ENCODE measurements at places on chromosomes 5 and 9.

DNA sequence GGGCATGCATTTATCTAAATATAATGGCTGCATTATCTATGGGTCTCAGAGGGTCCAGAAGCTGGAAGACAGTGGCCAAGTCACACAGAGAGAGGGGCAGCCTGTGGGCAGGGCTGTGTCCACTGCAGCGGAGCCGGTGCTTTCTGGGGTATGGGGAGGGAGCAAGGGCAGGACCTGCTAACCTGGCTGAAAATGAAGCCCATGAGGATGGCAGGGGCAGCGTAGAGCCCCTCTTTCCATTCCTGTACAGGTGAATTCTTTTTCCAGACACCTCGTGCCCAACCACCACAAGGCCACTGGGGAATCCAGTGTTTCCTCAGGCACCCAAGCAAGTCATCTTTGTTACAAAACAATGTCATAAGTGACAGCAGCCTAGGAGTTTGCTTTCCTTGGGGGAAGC, 305.9 kb upstream of the IRX4 start:
- DNase-seq: no peak

GRCh38 chr5:114250536-114250935, 111.3 kb upstream of the KCNN2 start:
- DNase-seq: no peak

DNA sequence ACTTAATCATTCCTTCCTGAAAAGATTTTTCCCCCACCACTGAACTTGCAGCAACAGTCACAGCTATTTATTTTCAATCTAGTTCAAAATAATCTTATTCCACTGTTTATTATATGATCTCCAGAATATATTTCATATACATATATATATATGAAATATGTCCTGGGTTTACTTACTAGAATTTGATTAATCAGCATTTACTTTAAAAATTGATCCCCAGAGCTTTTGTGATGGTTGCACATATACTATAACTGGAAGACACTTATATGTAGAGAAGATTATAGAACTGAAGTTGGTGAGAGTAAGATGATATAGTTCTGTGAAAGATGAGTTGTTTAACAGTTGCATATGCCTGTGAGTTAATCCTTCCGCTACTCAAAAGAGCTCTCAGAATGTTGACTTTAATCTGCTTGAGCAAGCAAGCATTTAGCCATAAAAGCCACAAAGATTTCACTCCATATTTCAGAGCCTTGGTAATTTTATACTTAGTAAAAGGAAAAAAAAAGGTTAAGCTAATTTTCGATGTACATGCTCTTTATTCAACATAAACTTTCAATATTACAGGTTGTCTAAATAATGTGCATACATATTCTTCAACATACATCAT, 399.3 kb upstream of the CDH9 start:
- no peak for DNase-seq

DNA sequence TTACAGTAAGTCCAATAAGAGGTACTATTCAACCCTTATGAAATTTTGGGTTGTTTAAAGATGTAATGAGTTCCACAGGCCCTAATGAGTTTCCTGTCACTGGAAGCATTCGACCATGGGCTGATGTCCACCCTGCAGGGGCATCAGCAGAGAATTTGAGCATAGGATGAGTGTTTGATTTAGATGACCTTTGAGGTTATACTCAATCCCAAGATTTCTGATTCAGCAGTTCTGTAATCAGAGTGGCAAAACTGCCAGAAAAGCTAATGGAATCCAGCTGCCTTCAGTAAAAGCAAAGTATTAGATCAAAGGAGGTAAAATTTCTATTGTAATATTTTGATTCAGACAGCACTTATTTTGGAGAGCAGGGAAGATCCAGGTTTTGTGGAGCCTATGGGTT, 68.3 kb downstream of the COX7C start:
- no peak for DNase-seq

DNA sequence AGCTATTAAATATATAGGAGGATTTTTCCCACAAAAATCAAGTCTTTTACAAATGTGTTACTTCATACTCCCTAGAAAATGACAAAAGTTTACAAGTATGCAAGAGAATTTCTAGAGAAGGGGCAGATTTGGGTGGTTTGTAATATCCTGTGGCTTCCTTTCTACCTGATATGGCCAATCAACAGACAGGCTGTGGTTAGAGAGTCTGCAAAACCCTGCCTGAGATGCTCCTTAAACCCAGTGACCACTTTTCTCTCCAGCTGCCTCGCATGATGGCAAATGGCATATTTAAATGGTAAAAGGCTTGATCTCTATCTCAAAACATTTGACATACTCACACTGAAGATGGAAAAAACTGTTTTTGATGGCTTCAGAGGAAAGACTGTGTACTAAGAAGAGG, 550.1 kb upstream of the ZNF462 start:
- no peak for DNase-seq

- no peak for DNase-seq
These were observed 62.6 kb downstream of the PSMB7 start for GRCh38 chr9:124352616-124353015.

DNA sequence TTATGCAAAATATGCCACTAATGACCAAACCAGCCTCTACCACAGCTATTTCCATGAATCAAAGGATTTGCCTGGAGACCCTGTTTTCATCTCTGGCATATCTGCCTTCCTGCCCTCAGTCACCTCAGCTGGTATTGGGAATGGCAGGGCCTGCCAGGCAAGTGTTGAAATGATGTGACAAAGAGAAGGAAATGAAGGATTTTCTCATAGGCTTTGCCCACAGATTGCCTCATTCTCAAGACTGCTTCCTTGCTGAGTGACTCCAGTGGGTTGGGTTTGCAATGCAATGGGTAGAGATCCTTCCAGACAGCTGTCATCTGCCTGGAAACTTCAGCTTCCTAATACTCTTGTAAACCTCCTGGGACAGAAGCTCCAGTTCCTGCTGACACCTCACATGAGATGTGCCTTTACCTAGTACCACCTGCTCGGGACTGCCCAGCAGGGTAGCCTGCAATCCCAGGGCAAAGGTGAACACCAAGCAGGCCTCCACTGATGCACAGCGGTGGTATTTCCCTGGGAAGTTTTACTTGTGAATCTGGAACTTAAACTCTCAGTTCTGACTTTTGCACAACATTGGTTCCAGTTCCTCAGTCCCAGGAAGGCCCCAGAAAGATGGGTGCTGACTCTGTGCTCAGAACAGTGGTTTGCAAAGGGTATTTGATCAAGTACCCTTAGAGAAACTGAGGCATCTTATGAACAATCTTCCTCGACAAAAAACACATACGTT, 64.8 kb upstream of the SLC1A1 start:
- DNase-seq: no peak

DNA sequence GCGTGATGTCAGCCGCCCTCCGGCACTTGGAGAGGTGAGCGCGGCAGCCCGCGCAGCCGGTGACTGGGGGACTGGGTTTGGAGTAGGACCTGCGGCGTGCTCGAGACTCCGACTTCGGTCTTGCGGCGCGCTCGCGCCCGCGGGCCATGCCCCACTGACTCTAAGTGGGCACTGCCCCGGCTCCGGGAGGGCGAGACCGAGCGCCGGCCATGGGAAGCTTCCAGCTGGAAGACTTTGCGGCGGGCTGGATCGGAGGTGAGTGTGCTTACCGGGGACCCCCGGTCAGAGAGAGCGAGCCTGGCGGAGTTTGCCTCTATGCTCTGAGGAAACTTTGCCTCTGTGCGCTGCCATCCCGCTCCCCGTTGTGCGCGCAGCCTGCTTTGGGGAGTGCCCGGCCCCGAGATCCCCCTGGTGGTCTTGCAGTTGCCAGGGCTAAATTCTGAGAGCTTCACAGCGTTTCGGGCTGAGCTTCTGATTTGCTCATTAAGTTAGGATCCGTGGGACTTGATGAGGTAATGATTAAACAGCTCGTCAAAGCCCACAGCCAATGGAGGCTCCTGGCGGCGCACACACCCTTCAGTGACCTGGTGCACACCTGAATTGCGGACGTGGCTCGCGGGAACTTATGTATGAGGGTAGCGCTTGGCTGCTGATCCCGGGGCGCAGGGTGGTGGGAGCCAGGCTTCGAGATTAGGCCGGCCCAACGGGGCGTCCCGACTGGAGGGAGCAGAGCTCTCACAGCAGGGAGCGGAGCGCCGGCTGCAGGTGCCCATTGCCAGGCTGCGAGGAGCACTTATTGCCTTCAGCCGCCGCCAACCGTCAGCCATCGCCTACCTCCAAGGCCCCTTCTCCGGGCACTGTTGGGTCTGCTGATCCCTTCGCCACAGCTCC, at the start of gene SLC25A48:
Gene SLC25A48 (plus strand): TSS at position 25 of the 891 bp plus-strand sequence. CDS start 185 bp downstream, at position 210.
- peak; percentile 43 for DNase-seq

DNA sequence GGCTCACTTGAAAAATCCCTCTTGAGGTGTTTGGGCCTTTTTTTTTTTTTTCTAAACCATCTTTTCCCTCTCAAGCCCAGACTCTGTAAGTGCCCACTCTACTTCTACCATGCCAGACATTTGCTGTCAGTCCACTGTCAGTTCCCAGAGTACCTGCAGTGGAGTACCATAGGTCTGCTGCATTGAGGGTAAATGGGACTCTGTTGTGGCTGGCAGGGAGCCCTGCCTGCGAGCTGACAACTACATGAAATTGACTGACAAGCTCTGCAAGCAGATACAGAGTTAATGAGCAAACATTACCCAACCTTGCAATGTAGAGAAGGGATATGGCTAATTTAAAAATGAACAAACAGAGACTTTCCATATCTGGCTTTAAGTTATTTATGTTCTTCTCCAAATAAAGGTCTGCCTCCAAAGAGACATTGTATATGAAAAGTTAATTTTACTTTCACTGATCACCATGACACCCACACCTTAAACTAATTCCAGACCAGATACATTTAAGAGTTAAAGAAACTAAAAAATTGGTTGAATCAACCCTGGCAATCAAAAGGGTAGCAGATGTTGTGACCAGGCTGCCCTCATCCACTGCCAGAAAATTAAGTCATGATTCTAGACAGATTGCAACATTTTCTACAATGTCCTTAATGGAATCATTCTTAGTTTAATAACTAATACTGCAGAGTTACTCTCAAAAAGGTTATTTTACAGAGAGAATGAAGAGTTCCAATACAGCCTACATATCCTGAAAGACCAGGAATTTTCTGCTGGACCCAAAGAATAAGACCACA, 100.4 kb upstream of the PAM start:
- no peak for DNase-seq

DNA sequence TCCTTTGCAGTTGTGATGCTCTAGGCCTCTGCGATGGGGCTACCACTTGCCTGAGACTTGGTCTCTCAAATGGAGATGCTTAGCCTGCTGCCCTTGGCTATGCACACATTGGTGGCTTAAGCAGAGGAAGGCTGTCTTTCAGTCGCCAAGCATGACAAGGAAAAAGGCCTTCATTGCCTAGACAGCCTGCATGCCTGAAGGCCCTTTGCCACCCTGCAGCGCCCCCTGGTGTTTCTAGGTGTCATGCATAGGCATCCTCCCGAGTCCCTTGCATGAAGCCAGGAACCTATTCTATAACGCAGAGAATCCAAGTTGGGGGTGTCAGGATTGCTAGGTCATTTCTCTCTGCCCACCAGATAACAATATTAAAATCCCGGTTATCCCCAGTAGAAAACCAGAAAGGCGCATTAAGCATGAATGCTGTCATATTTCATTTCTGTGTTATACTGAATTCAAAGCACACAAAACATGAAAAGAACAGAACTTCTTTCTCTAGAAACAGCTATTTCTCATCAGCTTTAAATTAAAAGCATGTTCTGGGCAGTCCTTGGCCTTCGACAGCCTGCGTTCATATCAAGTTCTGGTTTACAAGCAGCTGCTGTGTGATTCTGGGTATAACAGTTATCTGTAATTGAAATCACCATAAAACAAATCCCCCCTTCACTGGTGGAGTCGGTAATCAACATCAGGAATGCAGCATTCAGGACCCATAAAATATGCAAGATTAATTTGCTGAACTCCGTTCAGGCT, 59.7 kb upstream of the TRPC7 start:
- DNase-seq: no peak

DNA sequence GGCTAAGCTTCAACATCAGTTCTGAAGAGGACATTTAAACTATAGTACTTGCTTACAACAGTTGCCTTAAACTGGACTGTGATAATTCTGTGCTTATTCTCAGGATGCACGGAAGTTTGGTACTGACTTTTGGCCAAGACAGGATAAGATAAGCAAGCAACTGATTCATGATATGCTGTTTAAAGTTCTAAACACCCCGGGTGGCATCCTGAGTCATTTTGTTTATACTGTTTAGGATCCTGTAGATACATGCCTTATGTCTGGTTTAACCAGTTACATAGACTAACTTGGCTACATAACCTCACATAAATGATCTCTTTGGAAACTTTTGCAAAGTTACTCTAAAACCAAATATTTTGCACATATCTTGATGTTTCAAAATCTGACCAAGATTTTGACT, 95.9 kb downstream of the CDH9 start:
- DNase-seq: no peak

DNA sequence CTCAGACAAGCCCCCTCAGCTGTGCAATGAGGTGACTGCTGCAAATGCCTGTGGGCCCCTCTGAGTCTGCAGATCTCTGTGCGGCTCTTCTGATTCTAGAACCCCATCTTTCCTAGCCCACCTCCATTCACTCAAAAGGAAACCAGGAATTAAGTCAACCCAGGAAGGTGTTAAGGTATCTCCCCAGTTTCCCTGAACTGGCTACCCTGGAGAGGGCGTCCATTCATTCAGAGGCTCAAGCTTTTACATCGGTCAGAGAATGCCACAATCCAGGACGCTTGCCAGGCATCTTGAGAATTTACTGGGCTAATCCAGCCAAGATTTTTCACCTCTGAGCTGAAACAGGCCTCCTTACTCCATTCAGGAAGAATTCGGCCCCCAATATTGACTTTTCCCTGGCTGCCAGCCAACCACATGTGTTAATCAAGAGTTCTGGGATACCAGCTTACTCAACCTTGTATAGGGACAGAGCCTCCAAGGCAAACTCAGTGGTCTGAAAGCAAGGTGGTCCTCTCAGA, 889 bp upstream of the ADAMTS12 start:
- DNase-seq: no peak

- no peak for DNase-seq
These were observed 1170.6 kb upstream of the NUDT12 start for GRCh38 chr5:104733063-104733669.

DNA sequence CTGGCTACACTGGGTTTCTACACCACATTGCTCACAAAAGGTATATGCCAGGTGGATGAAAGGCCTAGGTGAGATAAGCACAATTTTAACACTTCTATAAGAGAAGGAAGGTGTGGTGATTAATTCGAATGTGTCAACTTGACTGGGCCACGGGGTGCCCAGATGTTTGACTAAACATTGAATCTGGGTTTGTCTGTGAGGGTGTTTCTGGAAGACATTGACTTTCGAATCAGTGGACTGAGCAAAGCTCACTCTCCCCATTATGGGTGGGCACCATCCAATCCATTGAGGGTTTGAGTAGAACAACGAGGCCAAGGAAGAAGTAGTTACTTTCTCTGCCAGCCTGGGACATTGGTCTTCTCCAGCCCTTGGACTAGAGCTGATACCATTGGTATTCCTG, 78.2 kb upstream of the COL5A1 start:
- no peak for DNase-seq

DNA sequence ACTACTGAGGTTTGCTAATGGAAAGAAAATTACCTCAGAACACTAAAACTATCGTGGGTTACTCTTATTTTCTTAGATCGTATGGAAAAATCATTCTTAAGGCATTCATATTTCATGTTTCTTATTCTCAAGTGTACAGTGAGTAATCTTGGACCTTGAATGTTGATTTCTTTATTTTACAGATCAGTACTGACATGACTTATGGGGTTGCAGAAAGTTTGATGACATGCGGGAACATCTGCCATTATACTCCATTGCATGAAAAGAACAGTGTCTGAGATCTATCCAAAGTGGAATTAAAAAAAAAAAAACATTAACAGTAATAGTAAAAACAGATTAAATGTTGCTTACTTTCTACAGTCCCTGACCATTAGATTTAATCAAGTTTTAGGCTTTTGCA, 1290.2 kb upstream of the WWC1 start:
- DNase-seq: no peak

- no peak for DNase-seq
These were observed 66.8 kb downstream of the BOD1 start for GRCh38 chr5:173549644-173550043.
